ENCODE measurements at places on chromosomes 1 and 21.

DNA sequence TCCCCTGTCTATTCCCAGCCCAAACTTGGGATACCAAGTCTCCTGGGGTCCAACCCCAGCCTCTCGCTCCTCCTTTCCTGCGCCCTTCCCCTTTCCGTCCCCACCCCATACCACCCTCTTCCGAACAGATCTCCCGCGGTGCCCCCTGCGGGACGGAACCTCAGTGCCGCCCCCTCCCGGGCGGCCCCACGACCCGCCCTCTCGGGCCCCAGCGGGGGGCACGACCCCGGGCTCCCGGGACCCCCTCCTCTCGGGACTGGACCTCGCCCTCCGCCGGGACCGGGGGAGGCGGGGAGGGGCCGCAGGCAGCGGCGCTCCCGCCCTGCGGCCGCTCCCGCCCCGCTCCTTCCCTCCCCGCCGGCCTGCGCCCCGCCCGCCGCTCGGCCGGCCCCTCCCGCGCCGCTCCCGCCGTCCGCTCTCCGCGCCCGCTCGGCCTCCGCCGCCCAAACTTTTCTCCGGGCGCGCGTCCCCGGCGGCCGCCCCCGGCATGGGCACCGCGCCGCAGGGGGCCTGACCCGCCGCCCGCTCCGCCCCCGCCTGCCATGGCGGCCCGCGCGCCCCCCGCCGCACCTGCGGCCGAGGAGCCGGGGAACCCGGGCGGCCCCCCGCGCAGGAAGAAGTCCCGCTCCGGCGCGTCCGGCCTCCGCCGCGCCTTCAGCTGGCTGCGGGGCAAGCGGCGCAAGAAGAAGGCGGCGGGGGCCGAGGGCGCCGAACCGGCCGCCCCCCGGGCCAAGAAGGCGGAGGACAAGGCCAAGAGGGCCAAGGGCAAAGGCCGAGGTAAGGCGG, 39.0 kb upstream of the SYNC start:
- DNase-seq, result no peak

DNA sequence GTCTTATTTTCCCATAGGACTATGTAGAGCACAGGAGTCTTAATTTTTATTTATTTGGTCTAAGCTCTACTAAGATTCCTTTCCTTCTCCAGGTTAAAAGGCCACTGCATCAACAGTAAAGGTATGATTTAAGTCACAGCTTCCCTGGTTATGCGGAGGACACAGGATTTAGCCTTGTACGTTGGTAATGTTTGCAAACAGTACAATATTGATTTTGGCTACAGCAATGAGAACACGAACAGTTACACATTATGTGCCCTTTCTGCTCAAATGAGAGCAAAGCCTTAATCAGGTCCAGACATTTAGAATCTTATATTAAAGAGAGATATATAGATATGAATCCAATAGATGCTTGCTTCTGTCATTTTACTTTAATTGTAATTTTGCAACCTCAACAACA, 264.0 kb downstream of the NUF2 start:
- no peak for DNase-seq

GRCh38 chr1:151324390-151324930, 2.8 kb downstream of the PI4KB start:
- DNase-seq, result no peak

DNA sequence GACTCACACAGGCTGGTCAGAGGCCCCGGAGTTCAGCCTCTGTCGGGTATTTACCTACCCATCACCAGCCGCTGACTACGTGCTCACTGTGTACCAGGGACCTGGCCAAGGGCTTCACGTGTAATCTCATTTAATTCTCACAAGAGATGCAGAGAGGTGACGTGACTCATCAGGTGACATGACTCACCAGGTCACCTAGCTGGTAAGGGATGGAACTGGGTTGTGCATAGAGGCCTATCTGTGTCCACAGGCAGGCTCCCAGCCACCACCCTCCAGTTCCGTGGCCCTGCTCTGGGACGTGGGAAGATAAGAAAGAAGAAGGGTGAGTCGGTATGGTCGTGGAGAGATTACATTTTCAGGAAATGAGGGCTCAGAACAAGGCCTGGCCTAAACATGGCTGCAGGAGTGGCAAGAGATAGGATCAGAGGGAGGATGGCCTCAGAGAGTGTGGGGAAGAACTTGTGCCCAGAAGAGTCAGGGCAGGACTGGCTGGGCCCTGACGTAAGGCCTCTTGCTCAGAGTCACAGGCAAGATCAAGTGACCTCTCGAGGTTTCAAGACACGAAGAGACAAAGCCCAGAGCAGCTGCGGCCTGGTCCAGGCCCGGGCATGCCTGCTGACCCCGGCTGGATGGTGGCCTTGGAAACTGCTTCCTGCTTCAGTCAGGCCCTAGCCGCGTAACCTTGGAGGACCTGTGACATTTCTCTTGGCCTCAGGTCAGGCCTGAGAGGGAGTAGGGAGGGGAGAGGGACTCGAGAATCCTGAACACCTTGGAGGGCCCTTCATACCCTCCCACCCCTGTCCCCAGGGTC, 52.7 kb upstream of the WASF2 start:
- no peak for DNase-seq

DNA sequence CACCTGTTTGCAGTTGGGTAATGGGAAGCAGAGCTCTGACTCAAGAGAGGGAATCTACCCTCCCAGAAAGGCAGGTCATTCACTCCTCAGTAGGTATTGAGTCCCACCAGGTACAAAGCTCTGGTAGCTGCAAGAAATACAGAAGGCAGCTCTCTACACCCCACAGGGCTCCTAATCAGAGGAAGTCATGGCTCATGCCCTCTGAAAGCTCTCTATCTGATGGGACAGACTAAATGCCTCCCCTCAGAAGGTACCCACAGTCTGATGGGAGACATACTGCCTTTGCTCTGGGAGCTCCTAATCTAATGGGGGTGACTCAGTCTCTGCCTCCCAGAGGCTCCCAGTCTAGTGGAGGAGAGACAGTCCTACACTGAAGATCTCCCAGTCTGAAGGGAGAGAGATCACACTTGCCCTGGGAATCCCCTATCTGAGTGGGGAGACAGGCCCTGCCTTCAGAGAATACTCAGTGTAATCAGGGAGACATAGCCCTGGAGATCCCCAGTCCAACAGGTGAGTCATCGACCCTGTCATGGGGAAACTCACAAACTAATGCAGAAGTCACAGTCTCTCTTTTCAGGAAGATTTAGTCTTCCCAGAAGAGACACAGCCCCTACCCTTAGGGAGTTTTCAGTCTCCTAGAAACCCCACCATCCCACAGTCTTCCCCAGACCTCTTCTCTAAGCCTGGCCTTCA, 23.7 kb downstream of the CAMK1G start:
- no peak for DNase-seq

DNA sequence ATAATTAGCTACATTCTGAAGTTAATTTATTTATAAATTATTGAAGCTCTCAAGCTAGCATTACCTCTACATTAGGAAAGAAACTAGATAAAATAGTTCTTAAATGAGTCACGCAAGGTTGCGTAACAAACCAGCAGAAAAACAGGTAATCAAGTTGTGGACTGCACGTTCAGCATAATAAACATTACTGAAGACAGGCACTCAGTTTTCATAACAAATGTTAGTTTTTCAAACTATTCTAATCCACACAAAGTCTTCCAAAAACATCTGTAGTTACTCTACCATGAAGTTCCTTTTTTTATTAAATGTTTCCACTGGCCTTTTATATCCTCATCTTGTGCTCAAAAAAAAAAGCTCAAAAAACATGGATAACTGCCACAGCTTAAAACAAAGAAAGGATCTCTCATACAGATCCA, 1.3 kb downstream of the TOR1AIP2 start:
- DNase-seq, result no peak

DNA sequence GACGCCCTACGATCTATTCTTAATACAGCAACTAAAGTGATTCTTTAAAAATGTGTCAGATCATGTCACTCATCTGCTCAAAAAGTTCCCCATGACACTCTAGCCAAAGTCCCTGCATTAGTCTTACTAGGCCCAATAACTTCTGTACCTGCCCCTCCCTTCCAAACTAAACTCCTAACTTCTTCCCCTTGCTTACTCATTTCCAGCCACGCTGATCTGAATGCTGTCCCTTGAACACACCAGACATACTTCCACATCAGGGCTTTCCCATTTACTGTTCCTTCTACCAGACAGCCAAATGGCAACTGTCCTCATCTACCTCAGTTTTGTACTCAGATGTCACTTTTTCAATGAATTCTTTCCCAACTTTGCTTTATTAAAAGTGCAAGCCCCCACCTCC, 1.2 kb downstream of the PPT1 start:
- DNase-seq, result no peak

GRCh38 chr21:38931291-38931690, 125.6 kb downstream of the ETS2 start:
- no peak for DNase-seq

DNA sequence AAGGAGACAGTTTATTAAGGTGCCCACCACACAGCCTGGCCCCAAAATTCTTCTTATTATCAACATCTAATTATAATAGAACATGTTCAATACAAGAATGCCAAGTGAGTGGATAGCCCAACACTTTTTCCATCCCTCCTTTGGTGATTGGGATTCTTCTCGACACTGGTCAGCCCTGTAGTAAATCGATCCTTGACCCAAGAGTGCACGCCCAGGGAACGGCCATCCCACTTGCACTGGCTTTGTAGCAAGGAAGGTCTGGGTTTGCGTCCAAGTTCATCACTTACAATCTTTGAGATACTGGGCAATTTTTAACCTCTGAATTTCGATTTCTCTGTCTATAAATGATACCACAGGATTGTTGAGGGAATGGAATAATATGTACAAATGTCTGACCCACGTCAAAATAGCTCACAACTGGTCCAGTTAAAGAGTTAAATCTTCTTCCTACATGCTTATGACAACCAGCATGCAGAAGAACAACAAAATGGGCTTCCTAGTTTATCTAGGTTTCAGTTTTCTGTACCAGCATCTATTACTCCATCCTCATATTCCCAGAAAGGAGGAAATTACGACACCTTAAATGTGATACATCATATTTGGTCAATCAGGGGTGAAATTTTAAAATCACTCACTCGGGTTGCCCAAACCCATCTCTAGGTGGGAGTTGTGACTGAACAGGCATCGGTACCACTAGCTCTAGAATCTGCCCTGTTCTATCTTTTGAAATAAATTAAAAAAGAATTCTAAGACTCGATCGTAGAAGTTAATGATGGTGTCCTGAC, 161.8 kb downstream of the CLIC6 start:
- DNase-seq, result no peak

- no peak for DNase-seq
These were observed 225.8 kb downstream of the PTPRU start for GRCh38 chr1:29462096-29462495.

DNA sequence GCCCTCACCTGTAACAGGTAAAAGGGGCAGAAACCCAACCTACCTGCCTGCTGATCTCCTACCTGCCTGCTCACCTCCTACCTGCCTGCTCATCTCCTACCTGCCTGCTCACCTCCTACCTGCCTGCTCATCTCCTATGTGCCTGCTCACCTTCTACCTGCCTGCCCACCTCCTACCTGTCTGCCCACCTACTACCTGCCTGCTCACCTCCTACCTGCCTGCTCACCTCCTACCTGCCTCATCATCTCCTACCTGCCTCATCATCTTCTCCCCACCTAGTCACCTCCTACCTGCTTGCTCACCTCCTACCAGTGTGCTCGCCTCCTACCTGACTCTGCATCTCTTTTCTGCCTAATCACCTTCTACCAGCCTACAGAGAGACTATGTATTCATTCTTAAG, 452.9 kb downstream of the MATN1 start:
- no peak for DNase-seq

GRCh38 chr1:115428676-115429075, 90.6 kb upstream of the NGF start:
- no peak for DNase-seq

DNA sequence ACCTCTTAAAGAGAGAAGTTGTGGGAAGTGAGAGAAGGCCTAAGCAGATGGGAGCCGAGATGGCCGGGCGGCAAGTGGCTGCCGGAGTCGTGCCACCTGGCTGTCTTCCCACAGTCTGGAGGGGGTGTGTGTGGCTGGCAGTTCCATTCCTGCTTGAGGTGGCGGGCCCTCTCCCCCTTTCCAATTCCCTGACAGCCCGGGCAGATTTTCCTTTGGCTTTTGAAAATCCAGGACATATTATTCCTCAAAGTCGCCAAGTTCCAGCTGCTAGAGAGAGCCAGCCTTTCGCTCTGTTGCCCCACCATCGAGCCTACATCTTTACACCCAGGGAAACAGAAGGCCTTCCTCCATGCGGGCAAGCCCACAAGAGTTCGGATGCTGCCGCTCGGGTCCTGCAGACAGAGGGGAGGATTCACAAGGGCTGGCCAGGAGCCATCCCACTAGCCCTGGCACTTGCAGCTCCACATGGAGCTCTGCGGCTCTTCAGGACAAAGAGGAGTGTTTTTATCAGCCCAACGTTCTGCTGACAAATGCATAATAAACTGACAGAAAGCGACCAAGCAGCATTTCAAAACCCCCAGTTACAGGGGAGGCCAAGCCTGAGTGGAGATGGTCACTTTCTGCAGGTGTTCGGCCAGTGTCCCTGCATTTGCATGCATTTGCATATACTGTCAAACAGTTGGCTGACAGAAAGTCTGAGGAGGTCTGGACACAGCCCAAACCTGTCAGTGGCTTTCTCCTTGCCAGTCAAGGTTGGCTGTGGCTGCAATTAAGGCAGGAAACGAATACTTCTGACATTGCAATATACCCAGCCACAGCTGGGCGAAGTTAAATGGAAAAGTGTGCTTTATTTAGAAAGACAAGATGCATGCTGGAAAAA, 45.9 kb downstream of the OLIG1 start:
- no peak for DNase-seq

DNA sequence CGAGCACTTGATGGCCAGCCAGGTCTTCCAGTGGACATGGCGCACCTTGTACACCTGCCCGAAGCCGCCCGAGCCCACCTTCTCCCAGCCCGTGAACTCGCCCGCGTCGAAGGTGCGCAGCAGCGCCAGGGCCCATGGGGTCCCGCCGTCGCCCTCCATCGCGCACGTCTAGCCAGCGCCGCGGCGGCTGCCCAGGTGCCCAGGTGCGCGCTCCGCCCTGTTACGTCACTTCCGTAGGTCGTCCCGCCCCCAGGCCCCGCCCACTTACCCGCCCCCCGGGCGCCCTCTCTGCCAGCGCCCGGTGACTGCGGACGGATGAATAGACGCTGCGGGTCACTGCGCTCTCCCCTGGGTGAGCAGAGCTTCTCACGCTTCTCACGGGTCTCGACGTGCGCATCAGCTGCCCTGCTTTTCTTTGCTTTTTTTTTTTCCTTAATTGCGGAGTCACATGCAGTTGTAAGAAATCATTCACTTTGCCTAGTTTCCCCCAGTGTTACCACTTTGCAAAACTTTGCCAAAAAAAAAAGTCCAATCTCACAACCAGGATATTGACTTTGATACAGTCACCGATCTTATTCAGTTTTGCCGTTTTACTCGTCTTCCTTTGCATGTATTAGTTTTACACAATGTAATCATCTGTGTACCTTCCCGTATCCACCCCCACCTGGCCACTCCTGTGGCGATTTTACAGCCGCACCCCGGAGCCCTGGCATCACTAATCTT, at the start of gene RIPK4:
Gene RIPK4 (minus strand): TSS at position 170 of the 723 bp plus-strand sequence. CDS start 11 bp downstream, at position 159.
- DNase-seq, result peak; percentile 82

Measured in lower lobe of right lung (tissue), 2 donors.